ENCODE measurements at places on chromosomes 4 and X. TPM values are rescaled to one million over a fixed set of nuclear protein-coding genes. Genes with fewer than 3 reads are reported as not detected.

GYPA gene
- polyA plus RNA-seq = 0.06 TPM

POF1B gene
- 0.52 TPM for polyA plus RNA-seq

ADH1A gene
- not detected for polyA plus RNA-seq

YY2 gene
- 0.28 TPM for polyA plus RNA-seq

CENPU gene
- 12.9 TPM for polyA plus RNA-seq

ATP8A1 gene
- polyA plus RNA-seq = 16.1 TPM

ARAP2 gene
- 7.7 TPM for polyA plus RNA-seq

FAT4 gene
- polyA plus RNA-seq = 0.24 TPM

PLP1 gene
- polyA plus RNA-seq = 20.6 TPM

HS6ST2 gene
- polyA plus RNA-seq = not detected

GAB3 gene
- polyA plus RNA-seq = 7.9 TPM

LRP2BP gene
- 0.48 TPM for polyA plus RNA-seq

RASL11B gene
- 13.6 TPM for polyA plus RNA-seq

C1GALT1C1 gene
- polyA plus RNA-seq = 11.6 TPM

PRDM8 gene
- 1.2 TPM for polyA plus RNA-seq

CASP6 gene
- polyA plus RNA-seq = 10.1 TPM

RHOXF2B gene
- polyA plus RNA-seq = not detected

SLC7A11 gene
- polyA plus RNA-seq = 0.13 TPM

IL9R gene
- polyA plus RNA-seq = 2.3 TPM

PAGE1 gene
- polyA plus RNA-seq = not detected

FRMPD3 gene
- polyA plus RNA-seq = 0.03 TPM

TMEM144 gene
- polyA plus RNA-seq = 0.56 TPM

SLIT2 gene
- 1.3 TPM for polyA plus RNA-seq

DNAAF6 gene
- not detected for polyA plus RNA-seq

SOX3 gene
- 0.68 TPM for polyA plus RNA-seq

PIN4 gene
- polyA plus RNA-seq = 18.3 TPM

ADGRA3 gene
- polyA plus RNA-seq = 1.6 TPM

SMIM31 gene
- not detected for polyA plus RNA-seq

SPATA4 gene
- not detected for polyA plus RNA-seq

INTU gene
- 0.85 TPM for polyA plus RNA-seq

PLS3 gene
- 23.7 TPM for polyA plus RNA-seq

TRO gene
- polyA plus RNA-seq = 5.1 TPM

RAB41 gene
- not detected for polyA plus RNA-seq

PSAPL1 gene
- not detected for polyA plus RNA-seq

ADH1B gene
- polyA plus RNA-seq = 65.1 TPM

PNPLA4 gene
- 7.8 TPM for polyA plus RNA-seq

GC gene
- not detected for polyA plus RNA-seq

AVPR2 gene
- polyA plus RNA-seq = 0.77 TPM

UGT2A1 gene
- not detected for polyA plus RNA-seq

AR gene
- polyA plus RNA-seq = 0.13 TPM
